ENCODE measurements at places on chromosomes 11 and 22.

DNA sequence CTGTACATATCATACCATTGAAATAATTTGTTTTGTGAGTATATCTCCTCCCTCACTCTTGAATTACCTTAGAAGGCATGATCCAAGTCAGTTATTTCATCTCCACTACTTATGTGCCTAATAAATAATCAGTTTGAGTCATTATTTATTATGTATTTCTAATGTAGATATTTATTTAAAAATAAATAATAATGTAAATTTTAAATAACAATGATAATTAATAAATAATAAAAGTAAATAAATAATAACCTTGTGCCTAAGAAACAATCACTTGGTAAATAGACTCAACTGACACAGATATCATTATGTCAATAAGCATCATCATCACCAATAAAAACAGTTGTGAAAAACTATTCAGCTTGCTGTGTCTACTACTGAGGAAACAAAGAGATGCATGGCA lies 213.8 kb downstream of the CNTN5 start:
- DNase-seq: no peak

DNA sequence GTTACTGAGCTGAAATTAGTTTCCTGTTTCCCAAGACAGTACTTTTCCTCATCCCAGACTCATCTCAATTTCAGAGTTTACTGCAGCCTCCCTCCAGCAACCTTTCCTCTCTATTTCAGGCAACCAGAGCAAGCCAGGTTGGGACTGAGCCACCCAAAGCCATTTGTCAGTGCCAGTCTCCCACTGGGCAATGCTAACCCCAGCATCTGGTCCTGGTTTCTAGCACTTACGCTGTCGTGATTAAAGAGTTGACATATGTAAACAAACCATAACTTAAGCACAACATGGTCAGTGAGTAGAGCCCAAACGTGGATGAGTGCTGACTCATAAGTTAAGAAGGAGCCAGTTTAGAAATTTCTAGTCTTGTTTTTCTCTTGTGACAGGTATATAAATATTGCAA lies 119.6 kb upstream of the BLID start:
- no peak for DNase-seq

- DNase-seq: no peak
These were observed 15.7 kb downstream of the RAC2 start for GRCh38 chr22:37228106-37229011.

GRCh38 chr11:74751303-74751702 lies 2.7 kb downstream of the RNF169 start:
- no peak for DNase-seq

GRCh38 chr11:68047437-68048290 lies 8.8 kb downstream of the TCIRG1 start:
- DNase-seq: peak; percentile 51

- peak; percentile 23 for DNase-seq
These were observed 74.1 kb downstream of the CDKN1C start for GRCh38 chr11:2811206-2812091.

- DNase-seq: no peak
These were observed 7.1 kb upstream of the ENDOD1 start for GRCh38 chr11:95082576-95083001.

DNA sequence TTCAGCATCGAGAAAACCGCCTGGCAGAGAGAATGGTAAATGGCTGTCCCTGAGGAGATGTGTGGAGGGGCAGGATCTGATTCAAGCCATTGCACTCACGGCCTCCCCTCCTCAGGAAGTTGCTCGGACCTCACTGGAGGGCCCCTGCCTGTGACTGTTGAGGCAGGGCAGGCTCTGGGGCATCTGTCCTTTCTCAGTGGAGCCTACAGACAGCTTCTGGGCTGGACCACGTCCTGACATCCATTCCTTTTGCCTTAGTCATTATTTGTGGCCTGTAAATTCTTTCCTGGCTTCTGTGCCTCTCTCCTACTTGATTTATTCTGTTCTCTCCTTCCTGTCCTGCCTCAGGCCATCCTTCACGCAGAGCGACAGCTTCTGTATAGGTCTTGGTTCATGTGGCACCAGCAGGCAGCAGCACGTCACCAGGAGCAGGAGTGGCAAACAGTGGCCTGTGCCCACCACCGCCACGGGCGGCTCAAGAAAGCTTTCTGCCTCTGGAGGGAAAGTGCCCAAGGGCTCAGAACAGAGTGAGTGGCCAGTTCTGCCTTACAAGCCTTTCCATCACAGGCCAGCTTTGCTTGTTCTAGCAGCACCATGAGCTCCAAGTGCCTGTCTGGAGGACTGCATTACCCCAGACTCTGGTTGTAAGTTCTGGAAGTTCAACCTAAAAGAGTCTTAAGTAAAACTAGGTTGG lies 59.6 kb downstream of the PISD start:
- no peak for DNase-seq

DNA sequence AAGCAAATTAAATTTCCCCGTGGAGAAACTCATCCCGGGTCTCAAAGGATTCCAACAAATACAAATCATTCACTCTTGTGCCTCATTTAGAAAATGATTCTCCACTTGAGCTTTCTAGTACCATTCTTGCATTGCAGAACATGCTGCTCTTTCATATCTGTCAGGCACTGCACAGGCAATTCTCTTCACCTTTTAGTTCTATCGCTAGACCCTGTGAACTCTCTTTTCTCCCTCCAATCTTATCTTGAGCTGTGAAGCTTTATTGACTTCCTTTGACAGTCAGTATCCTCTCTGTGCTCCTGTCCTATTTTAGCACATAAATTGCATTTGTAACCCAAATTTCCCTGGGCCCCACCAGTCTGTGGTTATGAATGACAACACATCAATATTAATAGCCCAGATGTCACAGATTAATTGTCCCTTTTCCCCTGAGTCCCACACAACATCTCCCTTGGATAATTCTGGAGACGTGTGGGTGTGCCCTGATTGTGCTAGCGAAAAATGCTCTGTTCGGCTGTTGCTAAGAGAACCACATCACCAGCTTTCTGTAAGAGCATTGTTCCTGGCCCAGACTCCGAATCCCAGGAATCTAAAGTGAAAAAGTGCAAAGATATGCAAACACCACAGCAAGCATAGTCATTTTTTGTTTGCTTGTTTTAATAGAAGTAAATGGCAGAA lies 22.4 kb upstream of the SC5D start:
- DNase-seq: no peak

DNA sequence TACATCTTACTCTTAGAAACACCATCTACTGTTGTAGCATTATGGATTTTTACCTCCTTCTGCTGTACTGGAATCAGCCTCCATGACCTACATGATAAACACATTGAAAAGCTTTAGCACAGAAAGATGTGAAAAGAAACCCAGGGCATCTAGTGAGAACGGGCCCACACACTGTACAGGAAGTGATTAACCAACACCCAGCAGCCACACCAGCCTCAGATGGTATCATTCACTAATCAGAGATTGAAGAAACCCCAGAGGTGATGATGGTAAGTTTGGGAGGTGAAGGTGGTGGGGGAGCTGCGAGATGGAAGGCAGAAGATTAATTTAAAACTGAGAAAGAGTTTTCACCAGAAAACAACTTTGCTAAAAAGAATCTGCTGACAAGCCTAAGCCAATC lies 46.1 kb downstream of the RASSF10 start:
- no peak for DNase-seq

GRCh38 chr22:26322179-26322905 lies 106.7 kb upstream of the ASPHD2 start:
- DNase-seq: no peak

GRCh38 chr11:116607027-116607426 lies 165.8 kb downstream of the BUD13 start:
- DNase-seq: no peak

DNA sequence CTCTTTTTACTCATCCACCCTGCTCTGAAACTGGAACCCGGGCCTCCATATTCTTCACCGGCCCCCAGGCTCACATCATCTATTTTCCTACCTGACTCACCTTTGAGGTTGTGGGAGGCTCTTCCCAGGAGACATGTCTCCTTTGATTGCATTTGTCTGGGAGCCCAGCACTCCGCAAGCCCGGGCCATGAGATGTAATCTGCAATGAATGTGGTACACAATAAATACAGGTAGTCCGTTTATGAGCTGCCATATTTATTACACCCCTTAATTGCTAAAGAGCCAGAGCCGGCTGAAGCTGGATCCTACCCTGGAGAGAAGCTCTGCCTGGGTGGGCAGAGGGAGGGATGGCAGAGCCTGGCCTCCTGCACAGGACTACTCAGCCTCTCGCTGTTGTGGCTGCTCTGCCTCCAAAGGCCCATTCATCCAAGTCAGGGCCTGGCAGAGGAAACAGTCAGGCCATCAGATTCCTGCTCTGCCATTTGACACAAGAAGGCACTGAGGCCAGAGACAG lies 49.5 kb downstream of the TP53I11 start:
- no peak for DNase-seq

- no peak for DNase-seq
These were observed 137.6 kb downstream of the DDX10 start for GRCh38 chr11:108802492-108802891.

DNA sequence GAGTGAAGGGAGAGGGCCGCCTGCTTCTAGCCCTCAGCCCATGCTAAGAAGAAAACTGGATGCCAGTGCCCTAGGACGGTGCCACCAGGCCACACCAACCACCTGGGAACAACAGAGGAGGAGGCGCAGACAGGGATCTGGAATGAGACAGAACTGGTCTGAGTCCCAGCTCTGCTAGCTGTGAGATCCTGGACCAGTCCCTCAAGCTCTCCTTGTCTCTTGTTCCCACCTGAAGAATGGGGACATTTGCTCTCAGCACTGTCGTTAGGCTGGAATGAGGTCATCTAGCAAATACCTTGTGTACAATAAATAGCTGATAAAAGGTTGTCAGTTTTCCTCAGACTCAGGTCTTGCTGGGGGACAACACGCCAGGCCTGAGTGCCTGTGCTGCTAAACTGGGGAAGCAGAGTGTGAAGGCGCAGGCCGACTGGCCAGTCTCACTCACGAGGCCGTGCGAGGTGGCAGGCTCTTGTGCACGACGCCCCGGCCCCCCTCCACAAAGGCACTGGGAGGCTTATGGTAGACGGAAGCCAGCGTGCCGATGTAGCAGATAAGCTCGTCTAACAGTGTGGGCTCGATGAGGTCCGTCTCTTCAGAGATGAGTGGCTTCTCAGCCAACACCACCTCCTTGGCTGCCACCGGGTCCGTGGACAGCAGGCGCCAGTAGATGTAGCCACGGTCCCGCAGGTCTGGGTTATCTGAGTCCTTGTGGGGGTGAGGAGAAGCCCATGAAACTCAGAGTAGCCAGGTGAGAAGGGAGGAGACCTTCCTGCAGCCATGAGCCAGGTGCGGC lies 25.8 kb upstream of the RASL10A start:
- DNase-seq: no peak

DNA sequence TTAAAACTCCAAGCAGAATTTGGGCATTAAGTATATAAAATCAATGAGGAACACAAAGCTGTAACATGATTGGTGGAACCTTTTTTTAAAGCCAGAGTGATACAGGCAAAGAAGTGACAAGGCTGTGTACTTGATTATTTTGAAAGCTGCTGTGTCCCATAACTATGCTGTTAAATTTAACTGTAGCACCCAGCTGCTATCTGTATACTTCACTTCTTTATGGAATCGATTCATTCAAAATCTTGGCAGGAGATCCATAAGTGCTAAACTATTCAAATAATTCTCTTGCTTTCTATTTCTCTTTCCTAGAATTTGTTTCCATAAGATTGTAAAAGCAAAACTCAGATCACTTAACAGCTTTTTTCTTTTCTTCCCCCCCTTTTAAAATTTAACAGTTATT lies 231.7 kb downstream of the DYNC2H1 start:
- no peak for DNase-seq

DNA sequence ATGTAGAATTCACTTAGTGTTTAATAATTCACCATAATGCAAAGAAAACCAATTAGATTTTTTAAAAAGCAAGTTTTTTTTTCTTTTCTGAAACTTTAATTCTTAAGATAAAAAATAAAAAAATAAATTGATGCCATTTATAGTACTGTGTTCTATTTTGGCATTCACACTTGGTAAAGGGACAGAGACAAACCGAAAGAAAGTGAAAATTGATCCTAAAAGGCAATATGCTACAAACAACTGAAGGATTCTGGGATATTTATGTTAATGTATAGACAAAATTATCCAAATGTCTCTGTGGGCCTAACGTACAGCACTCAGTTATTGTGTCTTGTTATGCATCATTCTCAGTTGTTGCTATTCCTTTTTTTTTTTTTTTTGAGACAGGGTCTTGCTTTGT lies 41.9 kb upstream of the DDI1 start:
- DNase-seq: no peak

DNA sequence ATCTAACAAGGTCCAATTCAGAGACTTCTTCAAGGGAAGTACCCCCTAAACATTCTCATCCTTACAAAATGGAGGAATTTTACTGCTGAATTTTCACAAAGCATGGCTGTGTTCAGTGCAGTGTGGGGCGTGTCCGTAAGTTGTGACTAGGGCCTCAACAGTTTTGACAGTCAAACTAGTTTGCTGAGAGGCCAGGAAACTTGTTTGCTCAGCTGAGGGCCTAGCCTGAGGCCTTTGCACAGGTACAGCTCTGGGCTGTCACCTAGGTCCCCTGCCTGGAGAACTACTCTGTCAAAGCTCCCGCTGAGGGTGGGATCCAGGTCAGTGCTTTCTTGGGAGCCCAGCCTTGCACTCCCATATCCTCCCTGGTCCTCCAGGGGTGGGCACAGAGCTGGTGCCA lies 27.9 kb downstream of the TCP11L1 start:
- no peak for DNase-seq

DNA sequence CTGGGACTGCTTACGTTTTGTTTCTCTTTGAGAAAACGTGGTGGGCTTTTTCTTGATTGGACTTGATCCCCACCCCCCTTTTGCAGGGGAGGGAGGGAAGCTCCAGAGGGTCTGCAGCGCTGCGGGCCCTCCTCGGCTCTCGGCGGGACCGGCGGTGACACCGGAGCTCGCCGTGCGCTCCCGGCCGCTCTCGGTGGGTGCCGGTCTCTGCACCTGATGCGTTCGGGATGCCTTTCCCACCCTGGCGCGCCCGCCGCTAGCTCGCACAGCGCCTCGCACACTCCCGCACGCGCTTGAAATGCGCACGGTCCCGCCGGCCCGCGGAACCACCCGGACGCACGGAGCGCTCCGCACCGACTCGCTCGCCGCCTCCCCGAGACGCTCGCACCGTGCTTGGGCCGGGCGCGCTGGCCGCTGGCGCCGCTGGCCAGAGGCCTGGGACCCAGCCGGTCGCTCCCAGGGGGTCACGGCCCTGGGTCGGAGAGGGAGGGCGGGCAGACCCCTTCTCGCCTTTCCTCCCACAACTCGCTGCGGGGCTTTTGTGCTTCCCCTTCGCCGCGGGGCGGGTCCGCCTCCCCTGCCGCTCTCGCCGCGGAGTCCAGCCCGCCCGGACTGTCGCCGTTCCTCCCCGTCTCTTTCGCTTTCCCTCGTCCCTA lies 1.0 kb downstream of the ZBTB16 start:
- peak; percentile 51 for DNase-seq
